ENCODE measurements at places on chromosomes 12 and 14. TPM values are rescaled to one million over a fixed set of nuclear protein-coding genes. Genes with fewer than 3 reads are reported as not detected.

The SIX4 gene
- 22.8 TPM for total RNA-seq

The TRHDE gene
- total RNA-seq, result 31.6 TPM

DNA sequence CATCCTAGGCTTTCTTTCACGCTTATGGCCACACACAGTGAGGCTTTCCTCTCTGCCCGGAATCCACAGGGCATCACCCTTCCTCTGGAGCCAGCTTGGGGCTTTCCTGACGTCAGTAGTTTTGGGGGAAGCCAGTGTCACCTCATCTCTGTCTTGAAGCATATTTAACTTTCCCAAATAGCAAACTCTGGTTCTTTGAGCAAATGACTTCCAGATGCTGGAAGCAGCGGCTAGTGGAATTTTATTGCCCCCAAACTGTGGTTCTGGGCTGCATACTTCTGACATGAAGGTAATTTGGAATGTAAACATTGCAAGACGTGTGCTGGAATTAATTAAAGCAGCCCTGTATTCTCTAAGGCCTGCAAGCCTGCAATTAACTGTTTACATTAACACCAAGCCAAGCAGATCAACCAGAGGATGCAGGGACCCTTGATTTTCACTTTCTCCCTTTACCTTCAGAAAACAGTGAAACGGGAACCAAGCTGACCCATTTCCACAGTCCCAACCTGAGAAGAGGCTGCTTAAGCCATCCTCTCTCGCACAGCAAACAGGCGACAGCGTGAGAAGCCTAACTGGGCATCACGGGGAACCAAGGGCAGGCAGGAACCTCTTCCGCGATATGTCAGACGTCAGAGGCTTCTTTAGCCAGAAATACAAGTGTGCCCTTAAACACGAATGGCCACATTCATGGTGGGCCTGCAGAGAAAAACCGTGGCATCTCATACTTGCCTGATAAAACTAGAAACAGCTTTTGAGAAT, 258.4 kb downstream of the CACNA1C start:
- H3K4me1 ChIP-seq, result no peaks in the 10 kb centered on the region
- DNase-seq, result no peak
- H3K27me3 ChIP-seq, result peaks cover 24% of the 10 kb centered on the region
- H3K27ac ChIP-seq, result no peak overlapping the region

GRCh38 chr12:124539084-124540041, 28.0 kb downstream of the NCOR2 start:
- H3K4me3 ChIP-seq, result no peak overlapping the region
- peak overlapping the region; percentile 28 for H3K27ac ChIP-seq
- H3K4me1 ChIP-seq, result peaks cover 37% of the 10 kb centered on the region
- peaks cover 17% of the 10 kb centered on the region for H3K36me3 ChIP-seq
- no peaks in the 10 kb centered on the region for H3K27me3 ChIP-seq

DNA sequence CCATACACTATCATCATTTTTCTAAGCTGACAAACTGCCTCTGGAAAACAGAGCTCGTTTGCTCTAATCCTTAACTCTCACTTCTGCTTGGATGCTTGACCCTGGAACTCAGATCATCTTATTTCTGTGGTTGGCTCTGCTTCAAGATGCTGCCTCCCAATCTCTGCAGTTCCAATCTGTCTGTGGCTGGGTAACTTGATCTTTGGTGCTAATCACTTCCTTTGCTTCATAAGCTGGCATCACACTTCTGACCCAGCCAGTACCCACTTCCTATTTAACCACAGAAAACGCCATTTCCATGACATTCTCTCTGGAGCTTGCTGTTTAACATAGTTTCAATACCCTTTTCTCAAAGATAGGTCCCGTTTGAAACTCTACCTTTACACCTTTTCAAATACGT, 254.2 kb downstream of the ACSS3 start:
- no peak overlapping the region for H3K4me3 ChIP-seq
- H3K27ac ChIP-seq, result no peak overlapping the region
- no peaks in the 10 kb centered on the region for H3K27me3 ChIP-seq
- no peaks in the 10 kb centered on the region for H3K36me3 ChIP-seq

DNA sequence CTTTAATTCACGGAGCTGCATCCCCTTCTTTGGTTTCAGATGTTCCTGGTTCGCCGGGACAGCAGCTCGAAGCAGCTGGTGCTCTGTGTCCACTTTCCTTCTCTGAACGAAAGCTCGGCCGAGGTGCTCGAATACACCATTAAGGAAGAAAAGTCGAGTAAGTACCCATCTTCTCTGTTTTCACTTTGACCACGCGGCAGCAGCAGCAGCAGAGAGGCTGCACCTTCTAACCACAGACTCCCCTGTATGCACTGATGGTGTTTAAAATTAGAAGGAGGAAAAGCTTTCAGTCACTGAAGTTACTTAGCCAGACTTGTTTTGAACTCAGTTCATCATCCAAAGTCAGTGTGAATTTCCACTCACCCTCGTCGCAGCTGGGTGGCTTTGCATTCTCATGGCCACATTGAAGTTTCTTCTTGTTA, 63.8 kb downstream of the RIN3 start:
- no peaks in the 10 kb centered on the region for H3K36me3 ChIP-seq
- H3K27me3 ChIP-seq, result no peaks in the 10 kb centered on the region
- H3K4me1 ChIP-seq, result no peaks in the 10 kb centered on the region
- no peak for DNase-seq
- H3K27ac ChIP-seq, result no peak overlapping the region
